Trophoblast cell (in vitro differentiated cells and primary cell): ENCODE measurements at places on chromosomes 2 and 18.

GRCh38 chr2:152609154-152609553 lies 108.1 kb downstream of the PRPF40A start:
- H3K27me3 ChIP-seq = no peaks in the 10 kb centered on the region
- H3K4me3 ChIP-seq = no peak overlapping the region
- no peaks in the 10 kb centered on the region for H3K36me3 ChIP-seq
- DNase-seq = no peak
- H3K4me1 ChIP-seq = no peaks in the 10 kb centered on the region

GRCh38 chr2:218733171-218734021 lies 22.8 kb downstream of the TTLL4 start:
- peaks cover 13% of the 10 kb centered on the region for H3K36me3 ChIP-seq
- H3K4me3 ChIP-seq = no peak overlapping the region
- peaks cover 8% of the 10 kb centered on the region for H3K4me1 ChIP-seq

- no peaks in the 10 kb centered on the region for H3K36me3 ChIP-seq
- H3K4me3 ChIP-seq = no peak overlapping the region
- DNase-seq = peak; percentile 90
Observed at GRCh38 chr18:54254265-54254758, 15.0 kb upstream of the POLI start.

- peaks cover 12% of the 10 kb centered on the region for H3K36me3 ChIP-seq
- no peaks in the 10 kb centered on the region for H3K27me3 ChIP-seq
- H3K4me1 ChIP-seq = peaks cover 11% of the 10 kb centered on the region
- H3K4me3 ChIP-seq = no peak overlapping the region
Observed at GRCh38 chr2:160305081-160305750, 105.1 kb upstream of the ITGB6 start.

DNA sequence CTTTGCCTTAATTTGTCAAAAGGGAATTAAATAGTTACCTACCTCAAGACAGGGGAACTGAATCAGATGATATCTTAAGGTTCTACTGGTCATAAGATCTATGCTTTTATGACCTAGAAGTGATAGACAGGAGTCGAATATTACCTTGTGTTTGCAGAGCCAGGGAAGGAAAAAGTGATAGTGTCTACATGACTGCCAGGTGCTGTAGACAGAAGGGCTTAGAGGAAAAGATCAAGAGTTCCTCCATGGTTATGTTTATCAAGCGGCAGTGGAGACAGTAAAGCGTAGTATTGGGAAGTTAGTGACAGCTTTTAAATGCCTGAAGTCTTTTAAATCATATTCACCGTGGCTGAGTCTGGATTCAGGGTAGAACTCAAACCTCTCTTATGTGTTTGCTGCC lies 11.9 kb downstream of the CRIM1 start:
- H3K27me3 ChIP-seq = no peaks in the 10 kb centered on the region
- H3K27ac ChIP-seq = peak overlapping the region; percentile 81
- H3K4me3 ChIP-seq = no peak overlapping the region
- DNase-seq = no peak
- H3K36me3 ChIP-seq = peaks cover 3% of the 10 kb centered on the region
- H3K4me1 ChIP-seq = peaks cover 15% of the 10 kb centered on the region

- no peak overlapping the region for H3K4me3 ChIP-seq
- no peak overlapping the region for H3K27ac ChIP-seq
- no peaks in the 10 kb centered on the region for H3K4me1 ChIP-seq
Observed at GRCh38 chr2:122815120-122815519, 1059.7 kb downstream of the TSN start.

- H3K36me3 ChIP-seq = no peaks in the 10 kb centered on the region
- H3K4me1 ChIP-seq = no peaks in the 10 kb centered on the region
- no peaks in the 10 kb centered on the region for H3K27me3 ChIP-seq
- no peak for DNase-seq
- H3K27ac ChIP-seq = no peak overlapping the region
Observed at GRCh38 chr18:11002796-11003195, 146.6 kb downstream of the PIEZO2 start.
